ENCODE measurements at places on chromosomes 6 and 20.

- no peak for DNase-seq
Measured at GRCh38 chr6:169075211-169075914, 178.3 kb downstream of the THBS2 start.

GRCh38 chr20:62193079-62194025 lies 10.5 kb downstream of the MTG2 start:
- DNase-seq, result no peak

DNA sequence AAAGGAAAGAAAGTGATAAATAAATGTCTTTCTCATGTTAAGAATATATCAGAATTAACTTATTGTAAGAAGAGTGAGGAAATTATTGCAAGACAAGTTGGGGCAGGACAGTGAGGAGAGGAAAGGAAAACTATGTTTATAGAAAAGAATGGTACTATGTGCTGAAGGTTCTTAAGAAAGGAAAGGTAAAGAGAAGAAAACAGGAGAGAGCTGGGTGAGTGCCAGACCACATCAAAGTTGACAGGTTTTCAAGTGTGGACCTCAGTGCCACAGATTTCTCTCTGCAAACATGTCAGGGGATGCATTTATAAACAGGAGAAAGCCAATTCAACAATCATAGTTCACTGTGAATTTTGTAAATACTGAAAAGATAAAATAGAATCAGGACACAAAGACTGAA lies 439.2 kb downstream of the PKHD1 start:
- no peak for DNase-seq

GRCh38 chr6:48426636-48427035 lies 315.6 kb upstream of the PTCHD4 start:
- peak; percentile 4 for DNase-seq

GRCh38 chr6:45327956-45328522 lies at the start of gene RUNX2:
Gene RUNX2, plus strand, starts transcription at chr6:45328330. Its CDS starts 397 bp downstream, at chr6:45328727.
- no peak for DNase-seq

DNA sequence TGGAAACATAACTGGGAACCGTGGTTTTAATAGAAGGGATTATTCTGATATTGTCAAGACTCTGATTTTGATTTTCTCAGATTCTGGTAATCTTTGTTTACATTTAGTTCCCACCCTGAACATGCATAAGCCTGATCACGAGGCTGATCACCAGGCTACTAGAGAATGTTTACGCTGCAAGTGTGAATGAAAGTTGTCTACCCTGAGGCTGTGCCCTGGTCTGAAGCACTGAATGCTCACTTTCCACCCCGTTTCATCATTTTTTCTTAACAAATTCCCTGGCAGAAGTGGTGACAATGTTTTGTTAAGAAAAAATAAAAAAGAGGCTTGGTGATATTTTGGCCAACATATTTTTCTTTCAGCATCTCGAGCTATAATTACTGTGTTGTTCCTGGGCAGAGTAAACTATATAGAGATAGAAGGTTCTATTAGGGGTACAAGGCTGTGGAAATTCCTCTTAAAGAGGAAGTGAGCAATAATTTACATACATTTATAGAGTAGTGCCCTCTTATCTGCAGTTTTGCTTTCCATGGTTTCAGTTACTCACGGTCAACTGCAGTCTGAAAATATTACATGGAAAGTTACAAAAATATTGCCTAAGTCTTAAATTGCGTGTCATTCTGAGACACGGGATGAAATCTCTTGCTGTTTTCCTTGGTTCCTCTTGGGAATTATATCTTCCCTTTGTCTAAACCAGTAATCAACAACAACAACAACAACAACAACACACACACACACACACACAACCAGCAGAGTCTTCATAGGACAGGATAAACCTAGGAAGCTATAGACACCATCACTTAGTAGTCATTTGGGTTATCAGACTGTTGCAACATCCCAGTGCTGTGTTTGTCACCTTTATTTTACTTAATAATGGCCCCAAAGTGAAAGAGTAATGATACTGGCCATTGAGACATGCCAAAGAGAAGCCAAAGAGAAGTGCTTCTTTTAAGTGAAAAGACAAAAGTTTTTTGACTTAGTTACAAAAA lies 566.6 kb upstream of the CITED2 start:
- no peak for DNase-seq

- DNase-seq, result no peak
Measured at GRCh38 chr6:29685718-29686326, 4.9 kb upstream of the ZFP57 start.

- no peak for DNase-seq
Measured at GRCh38 chr6:5384276-5384675, 123.0 kb downstream of the FARS2 start.

- no peak for DNase-seq
Measured at GRCh38 chr6:139855671-139856311, 481.3 kb upstream of the CITED2 start.

DNA sequence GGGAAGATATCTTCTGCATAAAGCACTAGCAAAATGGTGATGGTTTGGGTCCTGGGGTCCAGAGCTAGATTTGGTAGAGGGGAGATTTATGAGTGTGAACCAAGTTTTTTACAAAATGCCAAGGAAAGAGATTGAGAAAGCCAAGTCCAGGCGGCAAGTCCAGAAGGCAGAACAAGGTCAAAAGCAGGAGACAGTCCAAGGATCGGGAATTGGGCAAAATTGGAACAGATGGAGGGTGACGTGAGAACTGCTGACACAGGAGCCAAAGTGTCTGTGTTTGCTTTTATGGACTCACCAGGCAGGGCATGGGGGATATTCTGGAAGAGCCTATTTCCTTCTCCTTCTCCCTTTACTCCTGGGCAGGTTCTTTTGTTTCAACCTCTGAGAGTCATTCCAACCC lies 4.1 kb downstream of the NHLRC1 start:
- DNase-seq, result no peak

- no peak for DNase-seq
Measured at GRCh38 chr20:44743916-44744655, 1.6 kb upstream of the KCNK15 start.

GRCh38 chr20:12978126-12978394 lies 30.7 kb upstream of the SPTLC3 start:
- DNase-seq, result no peak

- no peak for DNase-seq
Measured at GRCh38 chr6:89044328-89045010, 36.1 kb upstream of the PNRC1 start.

DNA sequence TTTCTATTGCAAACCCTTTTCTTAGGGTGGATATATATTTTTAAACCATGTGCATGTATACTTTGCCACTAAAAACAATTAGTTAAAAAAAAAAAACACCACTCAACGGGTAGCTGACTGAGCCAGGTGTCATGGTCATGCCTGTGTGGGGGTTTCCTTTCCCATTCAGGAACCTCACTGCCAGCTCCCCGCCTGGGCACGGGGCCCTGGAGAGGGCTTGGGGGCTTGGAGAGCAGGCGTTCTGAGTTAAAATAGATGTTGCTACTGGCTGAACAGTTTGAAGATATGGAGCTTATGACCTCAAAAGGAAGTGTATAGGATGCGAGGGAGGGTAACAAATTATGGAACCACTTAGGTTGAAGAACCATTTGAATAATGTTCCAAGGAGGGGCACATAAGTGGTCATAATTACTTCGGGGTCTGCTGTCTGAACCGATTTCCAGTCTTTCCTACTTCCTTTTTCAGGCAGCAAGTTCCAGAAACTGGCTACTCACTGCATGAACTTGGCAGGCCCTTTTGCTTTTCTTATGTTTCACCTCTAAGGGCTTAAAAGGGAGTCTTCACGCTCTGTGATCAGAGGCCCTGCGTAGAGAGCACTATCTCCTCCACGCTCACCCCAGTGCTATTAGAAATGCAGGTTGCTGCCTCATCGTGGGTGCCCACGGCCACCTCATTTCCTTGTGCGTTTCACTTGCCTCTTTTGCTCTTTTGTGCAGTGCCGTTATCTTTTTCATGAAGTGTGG lies 9.9 kb downstream of the STX16 start:
- DNase-seq, result no peak

DNA sequence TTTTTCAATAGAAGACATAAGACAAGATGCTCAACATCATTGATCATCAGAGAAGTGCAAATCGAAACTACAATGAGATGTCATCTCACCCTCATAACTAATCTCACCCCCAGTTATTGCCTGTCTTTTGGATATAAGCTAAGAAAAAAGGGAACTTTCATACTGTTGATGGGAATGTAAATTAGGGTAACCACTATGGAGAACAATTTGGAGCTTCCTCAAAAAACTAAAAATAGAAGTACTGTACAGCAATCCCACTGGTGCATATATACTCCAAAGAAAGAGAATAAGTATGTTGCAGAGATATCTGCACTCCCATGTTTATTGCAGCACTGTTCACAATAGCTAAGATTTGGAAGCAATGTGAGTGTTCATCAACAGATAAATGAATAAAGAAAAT lies 26.4 kb upstream of the PHF3 start:
- no peak for DNase-seq

DNA sequence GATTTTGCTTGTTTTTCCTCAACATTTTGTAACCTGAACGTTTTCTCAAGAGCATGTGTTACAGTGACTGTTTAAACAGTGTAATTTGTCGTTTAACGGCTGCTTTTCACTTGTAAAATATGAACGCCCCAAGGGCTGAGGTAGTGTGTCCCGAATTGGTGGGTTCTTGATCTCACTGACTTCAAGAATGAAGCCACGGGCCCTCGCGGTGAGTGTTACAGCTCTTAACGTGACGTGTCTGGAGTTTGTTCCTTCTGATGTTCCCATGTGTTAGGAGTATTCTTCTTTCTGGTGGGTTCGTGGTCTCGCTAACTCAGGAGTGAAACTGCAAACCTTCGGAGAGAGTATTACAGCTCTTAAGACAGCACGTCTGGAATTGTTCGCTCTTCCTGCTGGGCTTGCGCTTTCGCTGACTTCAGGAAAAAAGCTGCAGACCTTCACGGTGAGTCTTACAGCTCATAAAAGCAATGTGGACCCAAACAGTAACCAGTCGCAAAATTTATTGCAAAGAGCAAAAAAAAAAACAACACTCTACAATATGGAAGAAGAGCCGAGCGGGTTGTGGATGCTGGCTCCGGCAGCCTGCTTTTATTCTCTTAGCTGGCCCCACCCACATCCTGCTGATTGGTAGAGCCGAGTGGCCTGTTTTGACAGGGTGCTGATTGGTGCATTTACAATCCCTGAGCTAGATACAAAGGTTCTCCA lies 25.1 kb upstream of the TRIM27 start:
- no peak for DNase-seq

GRCh38 chr20:56440346-56441007 lies 27.9 kb upstream of the RTF2 start:
- no peak for DNase-seq

DNA sequence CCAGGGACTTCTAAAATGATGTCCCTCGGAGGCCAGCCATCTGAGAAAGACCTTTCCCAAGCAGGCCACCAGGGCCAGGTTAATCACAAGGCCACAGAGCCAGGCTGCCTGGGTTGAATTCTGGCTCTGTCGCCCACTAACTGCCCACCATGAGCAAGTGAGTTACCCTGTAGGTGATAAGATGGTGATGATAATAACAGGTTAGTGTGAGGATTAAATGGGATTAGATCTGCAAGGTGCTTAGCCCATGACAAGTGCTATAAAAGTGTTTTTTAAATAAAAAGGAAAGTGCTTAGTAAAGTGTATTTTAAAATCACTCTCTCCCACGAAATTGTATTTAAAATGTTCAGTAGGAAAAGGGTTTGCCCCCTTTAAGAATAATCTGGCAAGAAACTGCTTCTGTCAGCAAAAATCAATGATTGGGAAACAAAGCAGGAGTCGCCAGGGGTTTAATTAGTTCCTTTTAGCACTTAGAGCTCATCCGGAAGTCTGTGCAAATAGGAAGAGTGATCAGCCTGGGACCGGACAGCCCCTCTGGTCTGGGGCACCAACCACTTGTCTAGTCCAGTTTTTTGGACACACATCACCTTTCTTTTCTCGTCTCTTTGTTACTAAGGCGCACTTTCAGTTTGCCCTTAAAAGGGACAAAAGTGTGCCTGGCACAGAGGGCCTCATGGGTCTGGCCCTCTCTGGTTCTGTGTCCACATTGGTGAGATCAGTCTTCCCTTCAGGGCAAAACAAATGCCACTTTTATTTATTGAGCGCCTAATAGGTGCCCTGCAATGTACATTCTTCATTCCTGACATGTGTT lies 150.4 kb downstream of the GRM4 start:
- DNase-seq, result no peak

GRCh38 chr6:169441292-169441691 lies 187.6 kb upstream of the THBS2 start:
- DNase-seq, result no peak

DNA sequence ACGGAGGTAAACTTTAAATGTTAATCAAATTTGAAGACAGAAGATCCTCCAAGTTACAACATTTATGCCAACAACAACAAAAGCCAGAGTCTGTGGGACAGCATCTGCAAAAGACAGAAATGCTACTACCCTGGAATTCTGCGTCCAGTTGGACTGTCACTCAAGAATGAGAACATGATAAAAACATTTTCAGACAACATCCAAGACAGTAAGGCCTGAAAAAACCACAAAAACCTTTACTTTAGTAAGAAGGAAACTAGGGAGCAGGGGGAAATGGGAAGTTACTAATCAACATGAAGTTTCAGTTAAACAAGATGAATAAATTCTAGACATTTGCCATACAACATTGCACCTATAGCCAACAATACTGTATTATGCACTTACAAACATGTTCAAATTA lies 77.6 kb downstream of the MLIP start:
- no peak for DNase-seq

DNA sequence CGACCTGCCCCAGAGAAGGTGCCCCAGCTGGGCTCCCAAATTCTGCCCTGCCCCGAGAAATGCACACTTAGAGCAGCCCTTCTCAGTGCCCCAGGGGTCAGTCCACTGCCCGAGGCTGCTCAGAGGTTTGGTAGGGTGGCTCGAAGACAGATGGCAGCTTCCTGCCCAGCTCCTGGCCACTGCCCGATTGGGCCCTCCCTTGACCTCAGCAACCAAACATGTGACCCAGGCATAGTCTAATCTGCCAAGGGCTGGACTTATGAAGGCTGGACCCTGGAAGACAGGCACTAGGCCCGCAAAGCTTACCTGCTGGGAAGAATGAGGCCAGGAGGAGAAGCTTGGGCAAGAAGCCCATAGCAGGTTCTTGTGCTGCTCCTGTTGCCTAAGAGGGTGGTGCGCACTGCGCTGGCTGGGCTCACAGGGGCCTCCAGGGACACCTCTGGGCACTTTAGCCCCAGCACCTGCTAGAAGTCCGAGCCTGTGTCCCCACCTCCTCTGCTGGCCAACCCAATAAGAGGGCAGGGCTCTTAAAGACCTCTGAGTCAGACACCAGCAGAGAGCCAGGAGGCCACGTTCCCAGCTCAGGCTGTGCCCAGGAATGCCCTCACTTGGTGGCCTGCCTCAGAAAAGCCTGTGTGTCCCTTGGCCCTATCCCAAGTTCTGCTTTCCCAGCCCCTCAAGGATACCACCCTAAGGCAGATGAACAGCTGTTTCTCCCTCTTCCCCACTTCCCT lies 5.5 kb downstream of the SIGLEC1 start:
- DNase-seq, result no peak

Data from amniotic stem cell (primary cell).